ENCODE measurements at places on chromosomes 2 and 18.

DNA sequence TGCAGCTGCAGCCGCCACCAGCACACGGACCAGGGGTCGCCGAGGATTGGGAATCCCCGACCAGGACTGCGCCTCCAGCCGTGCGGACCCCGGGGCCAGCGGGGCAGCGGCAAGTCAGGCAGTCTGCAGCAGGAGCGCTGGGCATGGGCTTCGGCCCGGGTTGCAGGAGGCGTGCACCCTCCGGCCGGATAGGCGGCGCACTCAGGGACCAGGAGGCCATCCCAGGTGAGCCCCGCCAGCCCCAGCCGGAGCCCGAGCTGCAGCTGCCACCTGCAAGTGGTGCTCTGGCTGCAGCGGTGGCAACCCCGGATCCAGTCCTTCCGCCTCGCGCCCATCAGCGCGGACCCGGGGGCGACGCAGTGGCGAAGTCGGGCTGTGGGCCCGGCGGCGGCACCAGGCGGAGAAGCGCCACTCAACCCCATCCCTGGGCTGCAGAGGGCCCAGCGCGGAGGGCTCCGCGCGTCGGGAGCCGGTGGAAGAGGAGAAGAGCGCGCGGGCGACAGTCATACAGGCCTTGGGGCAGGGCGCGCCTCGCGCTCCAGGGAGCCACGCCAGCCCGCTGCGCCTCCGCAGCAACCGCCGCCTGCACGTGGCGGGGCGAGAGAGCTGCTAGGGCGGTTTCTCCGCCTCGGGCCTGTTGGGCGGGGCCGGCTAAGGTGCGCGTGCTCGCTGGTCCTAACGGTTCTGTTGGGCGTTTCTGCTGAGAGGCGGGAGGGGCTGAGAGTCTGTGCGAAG lies 73.8 kb downstream of the RPIA start:
- DNase-seq: peak; percentile 90

DNA sequence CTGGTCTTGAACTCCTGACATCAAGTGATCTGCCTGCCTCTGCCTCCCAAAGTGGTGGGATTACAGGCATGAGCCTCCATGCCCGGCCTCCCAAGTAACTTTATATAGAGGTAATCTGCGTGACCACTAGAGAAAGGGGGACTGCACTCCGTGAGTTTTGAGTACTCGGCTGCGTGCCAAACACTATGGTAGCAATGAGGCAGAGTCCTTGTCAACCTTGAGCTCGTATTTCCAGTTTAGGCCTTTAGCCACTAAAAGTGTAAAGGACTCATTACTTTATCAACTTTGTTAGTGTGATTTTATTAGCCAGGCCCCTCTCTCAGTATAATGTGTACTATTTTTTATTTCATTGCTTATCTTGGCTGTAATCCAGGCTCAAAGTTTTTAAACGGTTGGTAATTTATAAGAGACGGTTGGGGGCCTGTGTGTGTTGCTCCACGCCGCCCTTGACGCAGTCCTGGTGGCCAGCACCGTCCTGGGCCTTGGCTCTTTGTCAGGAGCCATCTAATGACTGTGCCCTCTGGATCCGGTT lies 56.2 kb downstream of the ZCCHC2 start:
- no peak for DNase-seq

GRCh38 chr2:136281281-136282114 lies 163.5 kb upstream of the CXCR4 start:
- DNase-seq: no peak

GRCh38 chr18:50071397-50071796 lies 123.5 kb downstream of the MYO5B start:
- no peak for DNase-seq

DNA sequence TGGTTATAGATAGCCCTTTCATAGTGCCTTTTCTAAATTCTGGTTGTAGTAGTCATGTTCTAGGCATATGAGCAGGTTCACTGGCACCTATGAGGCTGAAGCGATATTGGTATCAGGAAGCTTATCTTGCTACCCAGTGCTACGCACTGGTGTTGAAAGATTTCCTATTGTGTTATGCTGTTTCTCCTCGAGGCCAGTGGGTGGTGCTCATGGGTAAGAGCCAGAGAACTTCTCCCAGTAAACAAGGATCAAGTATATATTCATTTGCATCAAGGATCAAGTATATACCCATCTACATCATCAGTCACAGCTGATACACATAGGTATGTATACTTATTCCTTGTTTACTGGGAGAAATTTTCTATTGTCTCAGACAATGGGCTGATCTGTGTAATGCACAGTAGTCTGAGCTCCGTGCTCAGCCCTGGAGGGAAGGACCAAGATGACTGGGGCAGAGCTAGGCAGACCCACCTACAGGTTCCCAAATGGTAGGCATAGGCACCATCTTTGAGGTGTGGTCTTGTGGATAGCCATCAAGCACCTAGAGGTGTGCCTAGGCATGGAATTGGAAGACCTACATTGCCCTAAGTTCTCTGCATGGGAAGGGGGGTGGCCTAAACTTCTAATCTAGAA lies 101.2 kb upstream of the GALNT13 start:
- DNase-seq: no peak
